Hindlimb muscle (tissue), 1 donor: ENCODE measurements at places on chromosomes 5 and 9. TPM values are rescaled to one million over a fixed set of nuclear protein-coding genes. Genes with fewer than 3 reads are reported as not detected.

GRCh38 chr5:4704951-4705350, 435.2 kb upstream of the ADAMTS16 start:
- no peak for DNase-seq

DNA sequence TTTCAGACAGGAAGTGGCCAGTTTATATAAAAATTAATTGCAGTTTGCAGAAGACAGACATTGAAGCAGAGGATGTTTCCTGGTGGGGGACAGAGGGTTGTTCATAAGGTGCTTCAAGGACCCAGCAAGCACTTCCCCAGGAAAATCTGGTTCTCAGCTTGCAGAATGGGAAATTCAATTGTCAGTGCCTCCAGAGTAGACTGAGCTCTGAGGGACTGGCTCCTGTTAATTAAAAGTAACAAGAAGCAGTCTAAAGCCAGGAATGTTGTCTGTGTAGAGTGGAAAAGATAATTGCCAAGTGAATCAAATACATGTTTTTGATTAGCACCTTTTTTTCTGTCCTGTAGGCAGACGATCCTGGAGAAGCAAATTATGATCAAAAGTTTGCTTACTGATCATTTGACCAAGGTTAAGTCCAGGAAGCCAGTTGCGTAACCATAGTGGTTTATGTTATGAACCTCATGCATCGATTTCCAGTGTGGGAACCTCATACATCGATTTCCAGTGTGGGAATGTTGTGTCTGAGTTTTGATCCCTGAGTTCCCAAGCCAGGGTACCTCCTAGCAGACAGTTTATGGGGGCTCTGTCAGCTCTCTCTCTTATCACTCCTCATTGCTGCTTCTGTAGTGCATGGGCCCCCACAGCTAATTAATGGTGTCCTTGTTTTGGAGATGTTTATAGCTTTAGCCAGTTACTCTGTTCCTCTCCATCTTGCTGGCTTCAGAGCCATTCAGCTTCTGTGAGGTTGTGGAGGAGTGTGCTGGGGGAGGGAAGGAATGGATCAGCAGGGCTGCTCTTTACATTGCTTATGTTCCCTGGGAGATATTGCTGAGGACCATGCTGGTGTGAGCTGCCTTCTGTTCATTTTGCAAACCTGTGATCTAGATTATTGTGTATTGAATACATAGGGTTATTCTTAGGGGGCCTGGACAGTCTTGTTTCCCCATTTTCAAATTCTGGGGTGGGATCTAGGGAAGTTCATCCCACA, 17.1 kb downstream of the MSANTD3 start:
- DNase-seq, result no peak

DNA sequence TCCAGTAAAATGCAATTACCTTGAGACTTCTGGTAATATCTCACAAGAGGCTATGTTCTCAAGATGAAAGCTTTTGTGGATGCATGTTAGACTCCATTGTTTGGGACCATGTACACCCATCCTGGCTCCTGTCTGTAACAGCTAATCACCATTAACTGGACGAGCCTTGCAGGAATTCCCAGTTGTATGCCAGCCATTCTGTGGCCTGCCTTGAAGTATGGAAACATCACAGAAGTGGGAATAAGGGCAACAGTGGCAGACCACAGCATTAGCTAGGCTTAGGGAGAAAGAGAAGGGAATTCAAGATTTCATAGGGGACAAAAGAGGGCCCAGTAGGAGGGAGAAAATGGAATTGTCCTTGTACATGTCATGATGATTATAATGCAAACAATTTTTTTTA, 79.0 kb downstream of the RORB start:
- no peak for DNase-seq

GRCh38 chr5:147407094-147407681, 102.7 kb downstream of the DPYSL3 start:
- no peak for DNase-seq

DNA sequence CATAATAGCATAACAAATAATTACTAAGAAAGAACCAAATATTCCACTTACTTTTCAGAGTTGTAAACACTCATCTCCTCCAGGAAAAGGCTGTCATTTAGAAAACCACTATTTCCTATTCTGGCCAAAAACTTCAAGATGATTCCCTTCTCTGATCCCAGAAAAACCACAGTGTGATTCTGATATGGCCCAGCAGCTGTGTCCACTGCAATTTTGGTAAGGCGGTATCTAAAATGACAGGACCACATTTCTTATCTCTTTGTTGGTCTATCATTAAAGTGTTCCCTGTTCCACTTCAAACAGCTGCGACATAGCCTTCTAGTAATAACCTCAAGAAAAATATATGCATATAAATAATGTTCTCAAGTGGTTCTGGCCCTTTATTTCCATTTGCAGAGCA, 96.1 kb downstream of the SEMA6A start:
- no peak for DNase-seq

DNA sequence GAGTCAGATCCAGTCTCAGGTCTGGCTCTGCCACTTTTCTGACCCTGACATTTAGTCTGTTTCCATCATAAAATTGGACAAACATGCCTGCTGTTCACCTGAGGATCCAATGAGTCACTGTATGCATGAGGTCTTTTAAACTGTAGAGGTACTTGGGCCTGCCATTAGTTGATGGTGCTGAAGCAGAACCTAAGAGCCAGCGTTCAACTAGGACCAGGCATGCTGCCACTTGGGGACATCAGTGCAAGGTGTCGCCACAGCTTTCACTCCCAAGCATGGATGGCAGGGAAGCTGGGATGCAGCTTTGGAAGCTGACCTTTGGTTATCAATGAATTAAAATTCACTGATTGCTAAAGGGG, 37.1 kb downstream of the NEUROG1 start:
- DNase-seq, result no peak

GRCh38 chr5:880816-881550, 11.6 kb downstream of the BRD9 start:
- no peak for DNase-seq

- DNase-seq, result no peak
Measured at GRCh38 chr5:111301264-111301663, 77.1 kb downstream of the CAMK4 start.

- no peak for DNase-seq
Measured at GRCh38 chr5:86644843-86645242, 27.1 kb downstream of the COX7C start.

DNA sequence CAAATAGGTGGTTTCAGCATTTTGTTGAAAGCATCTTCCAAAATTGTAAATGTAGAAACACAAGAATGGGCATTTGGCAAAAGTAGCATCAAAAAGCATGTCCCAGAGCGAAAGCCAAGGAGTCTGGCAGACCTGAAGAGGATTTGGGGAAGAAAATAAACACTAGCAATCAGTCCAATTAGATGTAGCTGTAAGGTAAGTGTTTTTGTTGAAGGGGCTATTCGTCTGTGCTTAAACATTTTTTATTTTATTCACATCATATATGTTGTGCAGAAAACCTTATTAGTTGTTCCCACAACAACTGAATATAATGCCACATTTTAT, 954.1 kb upstream of the COX7C start:
- no peak for DNase-seq

GRCh38 chr9:24793787-24794186, 248.1 kb upstream of the IZUMO3 start:
- peak; percentile 18 for DNase-seq

- DNase-seq, result no peak
Measured at GRCh38 chr9:37840560-37841194, 40.1 kb downstream of the DCAF10 start.

DNA sequence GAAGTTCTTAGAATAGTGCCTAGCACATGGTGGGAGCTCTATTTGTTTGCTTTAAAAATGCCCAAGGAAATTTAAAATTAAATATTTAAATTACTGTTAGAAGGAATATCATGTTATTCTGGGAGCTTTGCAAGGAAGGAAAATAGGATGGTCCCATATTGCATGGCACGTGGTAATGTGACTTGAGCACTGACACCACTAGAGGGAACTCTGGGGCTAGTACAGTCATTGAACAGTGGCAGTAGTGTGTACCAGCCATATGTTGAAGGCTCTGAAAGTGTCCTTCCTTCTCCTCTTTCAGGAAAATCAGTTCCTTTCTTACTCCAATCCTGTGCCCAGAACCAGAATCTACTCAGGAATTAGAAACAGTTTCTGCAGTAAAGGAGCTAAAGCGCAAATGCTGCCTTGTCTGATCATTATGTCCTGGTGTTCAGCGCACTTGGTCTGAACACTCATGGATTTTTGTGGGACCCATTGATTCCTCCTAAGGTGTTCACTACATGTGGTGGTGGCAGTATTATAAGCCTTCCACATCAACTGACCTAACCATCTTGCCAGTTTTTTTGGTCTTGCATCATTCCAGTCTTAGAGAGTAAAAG, 54.1 kb downstream of the GDA start:
- peak; percentile 7 for DNase-seq

DNA sequence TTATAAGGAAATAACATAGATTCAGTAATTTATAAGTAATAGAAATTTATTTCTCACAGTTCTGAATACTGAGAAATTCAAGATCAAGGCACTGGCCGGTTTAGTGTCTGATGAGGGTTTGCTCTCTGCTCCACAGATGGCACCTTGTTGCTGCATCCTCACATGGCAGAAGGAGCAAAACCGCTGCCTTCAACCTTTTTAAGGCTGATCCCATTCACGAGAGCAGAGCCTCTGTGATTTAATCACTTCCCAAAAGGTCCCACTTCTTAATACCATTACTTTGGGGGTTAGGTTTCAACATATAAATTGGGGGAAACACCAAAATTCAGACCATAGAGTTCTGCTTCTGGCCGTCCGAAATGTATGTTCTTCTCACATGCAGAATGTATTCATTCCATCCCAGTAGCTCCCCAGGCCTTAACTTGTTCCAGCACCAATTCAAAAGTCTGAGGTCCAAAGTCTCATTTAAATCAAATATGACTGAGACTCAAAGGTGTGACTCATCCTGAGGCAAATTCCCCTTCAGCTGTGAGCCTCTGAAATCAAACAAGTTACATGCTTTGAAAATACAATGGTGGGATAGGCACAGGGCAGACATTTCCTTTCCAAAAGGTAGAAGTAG, 30.6 kb downstream of the BAAT start:
- DNase-seq, result no peak

GRCh38 chr5:72034770-72035169, 72.5 kb upstream of the MAP1B start:
- DNase-seq, result no peak

- DNase-seq, result no peak
Measured at GRCh38 chr5:122761115-122761514, 13.8 kb upstream of the SNX2 start.

GRCh38 chr5:178280631-178281030, 48.0 kb upstream of the PHYKPL start:
- no peak for DNase-seq

GRCh38 chr5:35198075-35198474, 32.2 kb downstream of the PRLR start:
- no peak for DNase-seq

- DNase-seq, result no peak
Measured at GRCh38 chr9:126347093-126347492, 20.5 kb downstream of the MVB12B start.

DNA sequence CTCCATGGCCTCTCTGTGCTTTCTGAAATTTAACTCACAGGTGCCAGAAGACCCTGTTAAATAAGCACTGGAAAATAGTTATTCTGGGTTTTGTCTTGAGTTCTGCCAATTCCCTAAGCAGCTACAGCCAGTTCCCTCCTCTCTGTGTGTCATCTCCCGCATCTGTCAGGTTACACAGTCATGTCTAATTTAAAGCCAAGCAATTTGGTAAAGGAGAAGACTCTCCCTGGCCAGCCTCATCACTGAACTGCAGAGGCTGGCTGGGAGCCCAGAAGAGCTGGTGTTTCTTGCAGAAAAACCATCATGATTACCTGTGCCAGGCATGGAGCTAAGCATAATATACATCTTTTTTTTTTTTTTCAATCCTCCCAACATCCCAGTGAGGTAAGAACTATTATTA, 141.3 kb upstream of the ZNF366 start:
- peak; percentile 59 for DNase-seq

The JAK2 gene
- polyA plus RNA-seq, result 12.3 TPM

The PCDHB3 gene
- polyA plus RNA-seq, result 2.6 TPM

The GABRB2 gene
- 0.18 TPM for polyA plus RNA-seq

The NMUR2 gene
- polyA plus RNA-seq, result 0.22 TPM

The TSSK1B gene
- polyA plus RNA-seq, result not detected

The C7 gene
- polyA plus RNA-seq, result 4.0 TPM

The MARCHF3 gene
- 6.2 TPM for polyA plus RNA-seq

The FCN2 gene
- not detected for polyA plus RNA-seq

The VCP gene
- polyA plus RNA-seq, result 187 TPM

The DPYSL3 gene
- polyA plus RNA-seq, result 81.7 TPM

The FBP2 gene
- polyA plus RNA-seq, result 86.4 TPM

The MPDZ gene
- 41.8 TPM for polyA plus RNA-seq

The SEC61B gene
- polyA plus RNA-seq, result 70.1 TPM
